Memory B cell (primary cell): ENCODE measurements at places on chromosomes 11 and 22.

GRCh38 chr11:18013790-18014507, 1.1 kb upstream of the SERGEF start:
- no peak for DNase-seq

GRCh38 chr11:90100431-90100830, 14.7 kb downstream of the UBTFL1 start:
- no peak for DNase-seq

- DNase-seq = no peak
Measured at GRCh38 chr22:39655831-39656230, 85.3 kb downstream of the CACNA1I start.

GRCh38 chr11:288478-289397, at the start of gene PGGHG:
Gene PGGHG (plus strand): TSS chr11:289126. CDS start chr11:289817, 691 bp downstream.
- DNase-seq = no peak

GRCh38 chr11:87031433-87032170, 6.1 kb upstream of the TMEM135 start:
- DNase-seq = no peak

DNA sequence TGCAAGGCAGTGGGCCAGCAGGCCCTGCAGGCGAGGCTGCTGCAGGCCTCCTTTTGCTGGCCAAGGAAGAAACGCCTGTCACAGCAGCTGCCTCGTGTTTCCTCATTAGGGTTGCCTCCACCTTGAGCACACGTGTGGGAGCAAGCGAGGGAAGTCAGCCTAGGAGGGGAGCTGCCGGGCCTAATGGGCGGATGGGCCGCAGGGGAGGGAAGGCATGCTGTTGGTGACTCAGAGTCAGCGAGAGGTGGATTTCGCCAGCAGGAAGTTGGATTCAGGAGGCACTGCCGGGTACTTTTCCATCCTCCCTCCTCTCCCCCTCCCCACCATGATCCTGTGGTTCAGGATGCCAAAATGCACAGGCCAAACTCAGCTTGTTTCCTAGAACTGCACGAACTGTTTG, 498.7 kb downstream of the METTL15 start:
- DNase-seq = no peak

- DNase-seq = no peak
Measured at GRCh38 chr11:12045914-12046635, 37.6 kb upstream of the DKK3 start.

- no peak for DNase-seq
Measured at GRCh38 chr11:94150056-94150455, 21.4 kb downstream of the PANX1 start.

GRCh38 chr11:64834723-64835615, 9.5 kb downstream of the CDC42BPG start:
- DNase-seq = no peak

DNA sequence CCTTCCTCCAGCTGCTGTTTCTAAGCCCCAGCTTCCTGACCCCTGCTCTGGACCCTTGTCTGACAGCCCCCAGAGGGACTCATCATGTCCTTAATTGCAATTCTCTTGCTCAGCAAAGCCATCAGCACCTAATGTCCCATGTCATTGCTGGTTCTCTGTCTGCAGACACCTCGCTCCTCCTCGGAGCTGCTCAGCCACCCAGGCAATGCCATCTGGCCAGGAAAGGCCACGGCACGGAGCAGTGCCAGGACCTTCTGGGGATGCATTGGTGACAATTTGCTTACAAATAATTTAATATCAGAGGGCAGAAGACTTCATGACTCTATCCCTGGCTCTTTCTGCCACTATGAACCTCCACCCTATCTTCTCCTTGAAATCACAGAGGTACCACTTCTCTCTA, 107.0 kb upstream of the THY1 start:
- no peak for DNase-seq

GRCh38 chr11:71238285-71238875, 14.0 kb downstream of the SHANK2 start:
- DNase-seq = no peak
